ENCODE measurements at places on chromosomes 4 and X. TPM values are rescaled to one million over a fixed set of nuclear protein-coding genes. Genes with fewer than 3 reads are reported as not detected.

- no peaks in the 10 kb centered on the region for H3K4me1 ChIP-seq
- H3K27me3 ChIP-seq, result no peaks in the 10 kb centered on the region
- DNase-seq, result no peak
Measured at GRCh38 chr4:19905024-19905423, 346.7 kb upstream of the SLIT2 start.

GRCh38 chr4:1991087-1991486 is 17.7 kb downstream of the NELFA start:
- H3K4me3 ChIP-seq, result no peak overlapping the region
- H3K27ac ChIP-seq, result no peak overlapping the region
- DNase-seq, result no peak
- peaks cover 14% of the 10 kb centered on the region for H3K4me1 ChIP-seq
- peaks cover 53% of the 10 kb centered on the region for H3K36me3 ChIP-seq

The GIMD1 gene
- total RNA-seq, result not detected

The MAGIX gene
- total RNA-seq, result 31.4 TPM

The DOK7 gene
- 1.2 TPM for total RNA-seq

DNA sequence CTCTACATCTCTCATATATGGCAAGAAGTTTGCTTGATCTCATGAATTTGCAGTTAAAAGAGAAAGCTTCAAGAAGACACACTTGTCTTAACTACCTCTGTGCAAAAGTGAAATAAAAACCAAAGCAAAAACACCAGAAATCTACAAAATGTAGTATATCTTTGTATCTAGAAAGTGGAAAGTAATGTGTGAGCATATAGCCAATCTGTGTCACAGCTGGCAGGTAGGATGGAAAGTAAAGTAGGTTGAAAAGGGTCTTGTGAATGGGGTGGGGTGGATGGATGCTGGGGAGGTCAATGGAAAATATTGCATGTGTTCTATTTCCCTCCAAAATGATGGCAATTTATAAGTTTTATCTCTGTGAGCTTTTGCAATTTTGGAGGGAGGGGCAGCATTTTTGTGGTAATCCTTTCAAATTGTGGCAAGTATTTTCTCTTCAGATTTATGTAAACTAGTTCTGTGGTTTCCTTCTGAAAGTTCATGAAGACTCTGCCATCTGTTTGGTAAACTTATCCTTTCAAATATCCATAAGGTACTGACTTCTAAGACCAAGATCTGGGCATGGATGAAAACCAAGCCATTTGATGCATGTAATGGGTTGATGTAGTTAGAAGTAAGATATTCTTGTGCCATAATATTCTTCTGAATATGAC is 215.9 kb upstream of the GIMD1 start:
- no peaks in the 10 kb centered on the region for H3K4me1 ChIP-seq
- H3K4me3 ChIP-seq, result no peak overlapping the region

- no peak for DNase-seq
- peaks cover 19% of the 10 kb centered on the region for H3K4me1 ChIP-seq
- H3K27me3 ChIP-seq, result no peaks in the 10 kb centered on the region
- H3K36me3 ChIP-seq, result no peaks in the 10 kb centered on the region
- H3K27ac ChIP-seq, result no peak overlapping the region
Measured at GRCh38 chr4:158008551-158009218, 164.1 kb downstream of the GASK1B start.

- no peak overlapping the region for H3K4me3 ChIP-seq
- no peak for DNase-seq
- no peaks in the 10 kb centered on the region for H3K4me1 ChIP-seq
- no peaks in the 10 kb centered on the region for H3K27me3 ChIP-seq
Measured at GRCh38 chrX:57583477-57583876, 8.3 kb upstream of the ZXDB start.

The FAM149A gene
- 34.4 TPM for total RNA-seq

DNA sequence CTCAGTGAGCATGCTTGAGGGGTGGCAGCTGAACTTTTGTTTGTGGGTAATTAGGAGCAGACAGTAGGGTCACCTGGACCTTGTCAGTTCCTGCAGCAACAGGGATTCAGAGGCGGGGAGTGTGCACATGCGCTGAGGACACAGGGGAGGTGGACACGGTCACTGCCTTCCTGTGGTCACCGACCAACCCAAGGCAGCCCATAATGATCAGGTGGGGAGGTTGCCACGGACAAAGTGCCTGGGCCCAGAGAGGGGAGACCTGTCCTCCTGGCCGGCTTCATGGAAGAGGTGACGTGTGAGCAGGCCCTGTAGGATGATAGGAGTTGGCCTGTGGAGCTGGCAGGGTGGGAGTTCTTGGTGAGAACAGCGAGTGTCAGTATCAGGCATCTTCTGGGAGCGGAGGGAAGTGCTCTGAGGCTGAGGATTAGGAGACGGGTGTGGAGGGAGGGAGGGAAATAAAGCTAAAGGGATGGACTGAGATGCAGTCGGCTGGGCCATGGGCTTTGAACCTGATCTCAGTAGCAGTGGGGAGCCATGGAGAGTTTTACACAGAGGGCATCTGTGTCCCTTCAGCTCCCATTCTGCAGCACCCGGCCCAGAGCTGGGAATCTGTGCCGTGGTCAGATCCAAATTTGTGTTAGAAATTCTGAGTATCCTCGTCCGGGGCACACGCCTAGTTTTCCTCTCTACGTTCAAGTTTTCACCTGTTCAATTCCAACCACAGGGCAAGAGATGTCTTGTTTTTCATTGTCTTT is 100.0 kb downstream of the PSAPL1 start:
- no peak for DNase-seq
- H3K4me1 ChIP-seq, result peaks cover 7% of the 10 kb centered on the region
- no peak overlapping the region for H3K4me3 ChIP-seq
- no peak overlapping the region for H3K27ac ChIP-seq

DNA sequence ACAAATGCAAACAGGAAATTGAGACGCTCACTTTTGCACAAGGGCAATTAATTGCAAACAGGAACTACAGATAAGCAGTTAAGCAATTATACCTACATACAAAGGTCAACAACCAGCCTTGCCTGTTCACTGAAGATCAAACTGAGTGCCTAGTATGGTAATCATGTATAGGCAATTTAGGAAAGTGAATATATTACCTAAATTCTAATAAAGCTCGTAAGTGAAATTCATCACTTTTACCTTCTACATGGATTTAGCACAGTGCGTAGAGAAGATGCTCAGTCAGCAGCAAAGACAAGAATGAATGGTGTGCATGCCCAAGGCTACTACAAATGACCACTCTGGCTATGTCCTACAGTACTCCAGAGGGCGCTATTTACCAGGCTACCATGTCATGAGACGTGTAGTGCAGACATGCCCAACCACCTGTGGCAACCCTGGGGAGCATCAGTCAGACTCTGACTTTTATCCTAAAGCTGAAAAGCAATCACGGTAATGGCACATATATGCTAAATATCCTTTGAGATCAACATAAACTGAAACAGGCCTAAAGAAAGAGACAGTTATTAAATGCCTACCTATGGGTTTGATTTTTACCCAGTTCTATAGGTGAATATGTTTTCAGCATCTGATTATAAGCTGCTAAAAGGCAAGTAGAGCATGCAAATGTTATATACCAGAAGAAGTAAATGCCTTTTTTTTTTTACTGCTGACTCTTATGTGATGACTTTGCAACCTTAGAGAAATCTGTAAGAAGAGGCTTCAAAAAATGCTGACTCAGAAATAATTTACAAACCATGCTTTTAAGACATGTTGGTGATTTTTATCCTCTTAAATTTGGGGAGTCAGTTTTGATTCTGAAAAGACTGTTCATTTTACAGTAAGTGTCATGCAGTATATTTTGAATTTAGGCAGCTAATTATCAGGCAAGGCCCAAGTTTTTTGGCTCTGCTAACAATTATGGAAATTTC is 178.0 kb downstream of the PPP3CA start:
- no peaks in the 10 kb centered on the region for H3K36me3 ChIP-seq
- H3K4me1 ChIP-seq, result peaks cover 7% of the 10 kb centered on the region
- no peaks in the 10 kb centered on the region for H3K27me3 ChIP-seq
- H3K27ac ChIP-seq, result no peak overlapping the region
- no peak overlapping the region for H3K4me3 ChIP-seq

The GRIPAP1 gene
- 30.7 TPM for total RNA-seq

- H3K27me3 ChIP-seq, result no peaks in the 10 kb centered on the region
- DNase-seq, result no peak
- no peak overlapping the region for H3K27ac ChIP-seq
- no peaks in the 10 kb centered on the region for H3K36me3 ChIP-seq
Measured at GRCh38 chrX:139647597-139647996, 60.4 kb downstream of the MCF2 start.

GRCh38 chr4:150939530-150939929 is 75.6 kb downstream of the LRBA start:
- peaks cover 26% of the 10 kb centered on the region for H3K4me1 ChIP-seq
- no peak overlapping the region for H3K27ac ChIP-seq
- no peak overlapping the region for H3K4me3 ChIP-seq
- no peaks in the 10 kb centered on the region for H3K27me3 ChIP-seq
- H3K36me3 ChIP-seq, result no peaks in the 10 kb centered on the region
- no peak for DNase-seq

DNA sequence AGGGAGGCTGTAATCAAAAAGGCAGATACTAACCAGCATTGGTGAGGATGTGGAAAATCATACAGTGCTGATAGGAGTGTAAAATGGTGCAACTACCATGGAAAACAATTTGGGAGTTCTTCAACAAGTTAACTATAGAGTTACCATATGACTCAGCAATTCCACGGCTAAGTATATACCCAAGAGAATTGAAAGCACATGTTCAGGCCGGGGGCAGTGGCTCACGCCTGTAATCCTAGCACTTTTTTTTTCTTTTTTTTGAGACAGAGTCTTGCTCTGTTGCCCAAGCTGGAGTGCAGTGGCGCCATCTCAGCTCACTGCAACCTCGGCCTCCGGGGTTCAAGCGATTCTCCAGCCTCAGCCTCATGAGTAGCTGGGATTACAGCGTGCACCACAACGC is 15.0 kb upstream of the CD99L2 start:
- no peaks in the 10 kb centered on the region for H3K27me3 ChIP-seq
- H3K4me3 ChIP-seq, result no peak overlapping the region
- no peak for DNase-seq
- H3K4me1 ChIP-seq, result no peaks in the 10 kb centered on the region

The PDE6B gene
- total RNA-seq, result 12.3 TPM

DNA sequence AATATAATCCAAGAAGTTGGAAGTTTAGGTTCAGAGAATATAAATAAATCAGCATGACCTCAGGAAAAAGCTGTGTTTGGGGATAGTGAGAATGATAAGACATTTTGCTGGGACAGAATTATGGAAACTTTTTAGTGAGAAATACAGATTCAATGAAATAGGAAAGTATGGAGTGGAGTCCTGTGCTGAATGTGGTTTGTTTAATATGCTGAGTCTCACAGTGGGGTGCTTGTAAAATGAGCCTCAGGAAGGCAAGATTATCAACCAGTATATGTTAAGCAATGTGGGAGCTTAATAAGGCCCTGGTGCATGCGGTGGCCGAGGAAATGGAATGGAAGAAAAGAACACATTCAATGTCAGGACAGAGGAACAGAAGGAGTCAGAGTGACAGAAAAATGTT is 1554.7 kb upstream of the TENM3 start:
- no peak overlapping the region for H3K4me3 ChIP-seq
- H3K27me3 ChIP-seq, result no peaks in the 10 kb centered on the region

The PAGE4 gene
- not detected for total RNA-seq
